Karpas-422 (cell line): ENCODE measurements at places on chromosomes 6 and 20.

DNA sequence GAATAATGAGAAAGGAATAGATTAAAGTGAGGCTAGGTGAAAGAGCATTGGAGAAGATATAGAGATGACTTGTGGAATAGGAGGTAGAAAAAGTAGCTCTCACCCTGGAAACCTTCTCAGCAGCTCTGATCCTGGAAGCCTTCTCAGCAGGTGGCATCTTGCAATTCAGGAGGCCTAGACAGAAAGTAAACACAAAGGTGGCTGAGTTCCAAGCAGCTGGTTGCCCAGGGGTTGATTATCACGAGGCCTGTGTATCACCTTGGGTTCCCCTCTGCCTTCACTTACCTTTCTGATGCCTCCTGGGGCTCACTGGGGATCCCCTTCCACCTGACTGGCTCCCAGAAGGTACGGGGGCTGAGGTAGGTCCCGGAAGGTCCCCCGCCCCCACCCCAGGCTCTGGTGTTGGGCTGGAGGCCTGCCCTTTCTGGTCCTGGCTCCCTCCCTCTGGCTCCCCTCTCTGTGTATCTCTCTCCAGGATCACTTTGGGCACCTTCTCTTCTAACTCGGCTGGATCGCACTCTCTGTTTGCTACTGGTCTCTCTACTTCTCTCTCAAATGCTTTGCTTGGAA is 9.7 kb downstream of the MDC1 start:
- no peak overlapping the region for H3K27ac ChIP-seq
- no peak overlapping the region for H3K4me3 ChIP-seq

DNA sequence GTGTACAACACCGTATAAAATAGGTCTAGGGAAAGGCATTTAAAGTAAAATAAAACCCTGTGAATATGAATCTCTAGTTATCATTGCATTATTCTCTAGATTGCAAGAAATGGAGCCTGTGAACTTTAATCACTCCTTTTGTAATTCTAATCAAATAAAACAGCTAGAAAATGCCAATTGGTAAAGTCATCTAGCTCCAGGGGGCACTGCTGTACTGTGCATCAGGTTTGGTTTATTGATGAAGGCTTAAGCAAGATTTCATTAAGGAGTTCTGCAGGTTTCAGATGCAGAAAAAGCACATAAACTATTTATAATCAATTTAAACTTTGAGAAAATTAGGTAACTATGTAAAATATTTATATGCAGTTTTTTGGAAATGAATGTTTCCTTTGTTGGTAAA is 645.0 kb downstream of the PHF3 start:
- no peaks in the 10 kb centered on the region for H3K27me3 ChIP-seq
- H3K27ac ChIP-seq = no peak overlapping the region
- H3K4me3 ChIP-seq = no peak overlapping the region
- H3K4me1 ChIP-seq = no peaks in the 10 kb centered on the region

DNA sequence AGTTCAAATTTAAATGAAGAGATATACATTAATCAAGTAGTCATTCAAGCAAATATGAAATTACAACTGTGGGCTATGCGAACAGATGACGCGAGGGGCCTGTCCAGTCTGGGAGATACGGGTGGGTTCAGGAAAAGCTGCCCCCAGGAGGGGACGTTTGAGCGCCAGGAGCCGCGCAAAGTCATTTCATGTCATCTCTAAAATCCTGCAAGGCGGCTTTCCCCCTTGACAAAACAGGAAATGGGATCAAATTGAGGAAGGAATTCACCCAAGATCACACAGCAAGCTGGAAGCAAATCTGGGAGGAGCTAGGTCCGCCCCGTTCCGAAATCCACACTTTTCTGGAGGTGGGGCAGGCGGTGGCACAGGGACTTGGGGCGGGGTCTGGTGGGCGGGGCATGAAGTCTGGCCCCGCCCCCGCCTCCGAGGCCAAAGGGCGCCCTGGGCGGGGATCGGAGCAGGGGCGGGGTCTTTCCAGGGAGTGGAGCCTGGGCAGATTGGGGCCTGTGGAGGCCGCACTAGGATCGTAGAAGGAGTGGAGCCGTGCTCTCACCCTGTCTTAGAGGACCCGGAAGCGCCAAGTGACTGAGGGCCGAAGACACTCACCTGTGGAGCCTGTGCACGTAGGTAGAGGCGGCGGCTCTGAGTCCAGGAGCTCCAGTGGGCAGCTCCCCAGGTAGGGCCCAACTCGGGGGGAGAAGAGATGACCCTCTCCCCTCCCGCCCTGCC is at the start of gene LPIN3:
Gene LPIN3, plus strand, starts transcription at position 495 of the 729 bp plus-strand sequence. CDS start 4,983 bp downstream, outside the sequence.
- peak; percentile 55 for DNase-seq
- H3K4me1 ChIP-seq = peaks cover 5% of the 10 kb centered on the region
- no peak within 1 kb of the TSS for H3K27ac ChIP-seq
- H3K4me3 ChIP-seq = no peak within 1 kb of the TSS

- no peaks in the 10 kb centered on the region for H3K36me3 ChIP-seq
- H3K4me1 ChIP-seq = no peaks in the 10 kb centered on the region
- H3K27me3 ChIP-seq = no peaks in the 10 kb centered on the region
Measured at GRCh38 chr6:9606435-9607134, 808.3 kb downstream of the TFAP2A start.

DNA sequence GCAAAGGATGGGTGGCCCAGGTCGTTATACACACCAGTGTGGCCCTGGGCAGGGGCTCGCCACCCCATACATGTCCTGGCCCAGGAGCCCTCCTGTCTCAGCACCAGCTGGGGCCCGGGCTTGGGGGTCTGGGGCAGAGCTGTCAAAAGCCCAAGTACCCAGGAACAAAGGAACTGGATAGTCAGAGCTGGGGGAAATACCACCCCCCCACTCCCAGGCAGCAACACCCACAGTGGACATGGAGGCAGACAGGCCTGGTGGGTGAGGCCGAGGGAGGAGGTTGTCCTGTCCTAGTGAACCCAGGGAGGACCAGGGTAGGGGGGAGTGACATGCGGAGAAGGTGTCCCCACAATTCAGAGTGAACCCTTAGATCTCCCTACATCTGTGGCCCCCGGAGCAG is 406.5 kb downstream of the CDH4 start:
- H3K4me3 ChIP-seq = no peak overlapping the region
- H3K36me3 ChIP-seq = no peaks in the 10 kb centered on the region
- no peak overlapping the region for H3K27ac ChIP-seq
- H3K4me1 ChIP-seq = no peaks in the 10 kb centered on the region
- H3K27me3 ChIP-seq = no peaks in the 10 kb centered on the region

GRCh38 chr6:34511214-34511914 is 44.8 kb downstream of the SPDEF start:
- no peak for DNase-seq
- no peaks in the 10 kb centered on the region for H3K27me3 ChIP-seq
- no peaks in the 10 kb centered on the region for H3K36me3 ChIP-seq
- H3K4me3 ChIP-seq = no peak overlapping the region
- H3K27ac ChIP-seq = no peak overlapping the region
